ENCODE measurements at places on chromosomes 12 and 14.
A peak's percentile ranks its signal among the peaks of the same experiment; 100 is the strongest.

GRCh38 chr12:112190231-112191025 lies 65.1 kb downstream of the TRAFD1 start:
- DNase-seq = no peak

GRCh38 chr14:18660585-18660922 lies 59.6 kb downstream of the OR11H12 start:
- DNase-seq = no peak

DNA sequence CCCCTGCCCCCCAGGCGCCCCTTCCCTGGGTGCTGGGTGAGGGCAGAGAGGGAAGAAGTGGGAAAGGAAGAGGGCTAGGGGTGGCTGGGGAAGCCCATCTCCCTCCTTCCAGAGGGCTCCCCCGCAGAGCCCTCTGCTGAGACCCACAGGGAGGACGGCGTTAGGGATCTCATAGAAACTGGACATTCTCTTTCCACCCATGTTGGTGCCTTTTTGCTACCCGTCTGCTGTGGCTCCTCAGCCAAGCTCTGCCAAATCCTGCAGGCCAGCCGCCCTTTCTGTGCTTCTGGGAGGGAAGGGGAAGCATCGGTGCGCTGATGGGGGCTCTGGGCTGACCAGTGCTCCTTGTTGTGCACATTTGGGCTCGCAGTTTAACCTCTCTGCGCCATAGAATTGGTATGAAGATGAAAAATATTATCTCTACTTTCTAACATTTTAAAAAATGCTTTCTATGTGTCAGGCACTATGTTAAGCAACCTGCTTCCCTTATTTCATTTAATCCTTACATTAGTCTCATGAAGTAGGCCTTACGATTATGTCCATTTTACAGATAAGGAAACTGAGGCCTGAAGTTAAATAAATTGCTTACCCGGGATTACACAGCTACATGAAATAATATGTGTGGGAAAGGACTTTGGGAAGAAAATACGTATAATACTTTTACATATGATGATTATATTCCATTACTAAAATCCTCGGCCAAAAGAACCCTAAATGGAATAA lies 981 bp downstream of the SLC48A1 start:
- DNase-seq = no peak

DNA sequence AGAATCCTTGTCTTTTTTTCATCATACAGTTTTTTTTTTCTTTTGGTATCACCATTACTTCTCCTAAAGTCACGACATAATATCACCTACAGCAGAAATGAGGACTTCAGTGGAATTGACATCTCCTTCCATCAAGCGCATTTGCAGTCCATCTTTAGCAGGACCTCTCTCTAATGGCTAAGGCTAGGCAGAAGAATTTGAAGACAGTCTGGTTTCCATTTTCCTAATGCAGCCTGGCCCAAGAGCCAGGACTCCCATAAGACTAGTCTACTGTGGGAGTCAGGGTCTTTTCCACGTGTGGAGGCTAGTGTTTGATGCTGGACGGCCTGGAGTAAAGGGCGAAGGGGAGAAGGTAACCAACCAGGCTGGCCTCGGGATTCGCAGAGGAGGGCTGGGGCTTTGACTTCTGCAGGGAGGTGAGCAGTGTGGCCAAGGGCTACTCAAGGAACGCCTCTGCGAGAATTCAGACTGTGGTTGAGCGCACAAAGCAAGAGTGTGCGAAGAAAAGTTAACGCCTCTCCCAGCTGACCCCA lies 769 bp upstream of the ZNF740 start:
- no peak for DNase-seq

GRCh38 chr14:20631023-20631879 lies 10.2 kb downstream of the OR6S1 start:
- peak; percentile 55 for DNase-seq

DNA sequence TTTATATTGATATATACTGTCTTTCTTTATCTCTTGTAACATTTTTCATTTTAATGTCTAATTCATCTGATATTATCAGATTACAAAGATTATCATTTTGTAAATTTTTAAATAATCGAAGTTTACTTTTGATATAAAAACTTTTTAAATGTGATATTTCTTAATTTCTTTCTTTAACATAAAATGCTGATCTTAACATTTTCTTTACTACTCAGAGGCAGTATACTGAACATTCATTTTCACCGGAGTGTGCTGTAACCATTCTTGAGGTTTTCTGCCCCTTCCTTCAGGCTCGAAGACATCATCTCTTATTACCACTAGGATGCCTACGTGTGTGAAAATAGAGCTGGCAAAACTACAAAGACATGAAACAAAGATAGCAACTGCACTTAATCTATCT lies 186.9 kb downstream of the DIO2 start:
- no peak for DNase-seq

GRCh38 chr12:102053062-102053349 lies 8.8 kb downstream of the WASHC3 start:
- no peak for DNase-seq

GRCh38 chr12:77023501-77023900 lies 41.9 kb downstream of the E2F7 start:
- DNase-seq = no peak

- no peak for DNase-seq
These were observed 125.0 kb upstream of the CCND2 start for GRCh38 chr12:4148418-4149056.

DNA sequence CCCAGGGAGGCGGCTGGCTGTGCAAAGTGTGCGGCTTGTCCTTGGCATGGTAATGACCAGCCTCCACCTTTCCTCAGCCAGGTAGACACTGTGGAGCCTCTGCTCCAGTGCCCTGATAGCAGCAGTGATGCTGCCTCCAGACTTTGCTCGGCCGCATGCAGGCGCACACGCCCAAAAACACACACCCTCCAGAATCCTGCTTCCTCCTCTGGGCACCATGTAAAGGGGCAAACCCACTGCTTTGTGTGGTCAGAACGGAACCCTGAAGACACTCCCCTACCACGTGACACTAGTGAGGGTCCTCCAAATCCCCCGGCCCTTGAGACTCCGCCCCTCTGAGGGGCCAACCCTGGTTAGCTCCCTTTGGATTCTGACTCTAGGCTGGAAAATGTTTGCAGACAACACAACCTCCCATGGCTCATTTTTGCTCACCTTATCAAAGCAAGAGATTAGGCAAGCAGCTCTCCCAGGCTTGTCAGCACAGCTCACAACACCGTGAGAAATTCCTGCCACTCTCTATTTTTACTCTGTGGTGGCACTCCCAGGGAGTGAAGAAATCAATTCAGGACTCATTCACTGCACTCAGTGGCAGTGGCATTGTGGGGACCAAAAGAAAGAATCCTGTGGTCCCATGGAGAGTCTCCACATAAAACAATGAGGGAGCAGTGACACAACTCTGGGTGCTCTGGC lies 4.5 kb downstream of the KRT77 start:
- DNase-seq = no peak

DNA sequence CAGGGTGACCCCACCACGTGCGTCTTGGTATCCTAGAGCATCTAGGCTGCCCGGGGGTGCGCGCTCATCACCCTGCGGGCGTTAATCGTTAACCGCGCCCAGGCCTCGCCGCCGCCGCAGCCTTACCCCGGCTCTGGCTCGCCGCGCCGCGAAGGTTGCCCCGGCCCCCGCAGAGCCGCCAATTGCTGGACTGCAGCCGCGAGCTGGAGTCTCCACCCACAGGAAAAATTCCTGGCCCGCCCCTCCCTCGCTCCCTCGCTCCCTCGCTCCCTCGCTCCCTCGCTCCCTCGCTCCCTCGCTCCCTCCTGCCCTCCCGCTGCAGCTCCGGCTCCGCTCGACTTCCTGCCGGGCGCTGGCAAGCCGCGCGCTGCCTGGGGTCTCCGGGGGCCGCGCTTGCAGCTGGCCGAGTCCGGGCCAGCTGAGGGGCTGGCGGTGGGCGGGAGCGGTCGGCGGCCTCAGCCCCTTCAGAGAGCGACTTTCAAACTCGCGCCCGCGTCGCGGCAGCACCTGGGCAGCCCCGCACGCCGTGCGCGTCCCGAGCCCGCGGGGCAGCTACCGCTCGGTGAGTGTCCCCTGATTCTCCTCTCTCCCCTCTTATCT lies at the start of gene PLEKHG3:
Gene PLEKHG3, plus strand, starts transcription at position 282 of the 600 bp plus-strand sequence. CDS start 23,208 bp downstream, outside the sequence.
- no peak for DNase-seq

DNA sequence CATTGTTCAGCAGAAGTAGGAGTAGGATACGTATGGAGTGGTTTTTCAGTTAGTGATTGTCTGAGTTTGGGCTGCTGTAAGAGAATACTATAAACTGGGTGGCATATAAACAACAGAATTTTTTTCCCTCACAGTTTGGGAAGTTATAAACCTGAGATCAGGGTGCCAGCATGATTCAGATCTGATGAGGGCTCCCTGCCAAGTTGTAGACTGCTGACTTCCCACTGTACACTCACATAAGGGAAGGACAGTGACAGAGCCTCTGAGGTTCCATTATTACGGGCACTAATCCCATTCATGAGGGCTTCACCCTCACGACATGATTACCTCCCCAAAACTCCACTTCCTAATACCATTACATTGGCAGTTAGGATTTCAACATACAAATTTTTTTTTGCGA lies 50.7 kb downstream of the ACSM4 start:
- DNase-seq = no peak

DNA sequence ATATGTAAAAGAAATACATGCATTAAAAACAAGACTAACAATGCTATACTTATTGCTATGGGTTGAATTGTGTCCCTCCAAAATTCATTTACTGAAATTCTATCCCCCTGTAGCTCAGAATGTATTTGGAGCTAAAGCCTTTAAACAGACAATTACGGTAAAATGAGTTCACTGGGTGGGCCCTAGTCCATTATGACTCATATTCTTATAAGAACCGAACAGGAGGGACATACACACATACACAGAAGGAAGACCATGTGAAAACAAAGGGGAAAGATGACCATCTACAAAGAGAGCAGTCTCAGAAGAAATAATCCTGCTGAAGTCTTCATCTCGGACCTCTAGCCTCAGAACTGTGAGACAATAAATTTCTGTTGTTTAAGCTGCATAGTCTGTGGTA lies 77.1 kb upstream of the ANKS1B start:
- no peak for DNase-seq

DNA sequence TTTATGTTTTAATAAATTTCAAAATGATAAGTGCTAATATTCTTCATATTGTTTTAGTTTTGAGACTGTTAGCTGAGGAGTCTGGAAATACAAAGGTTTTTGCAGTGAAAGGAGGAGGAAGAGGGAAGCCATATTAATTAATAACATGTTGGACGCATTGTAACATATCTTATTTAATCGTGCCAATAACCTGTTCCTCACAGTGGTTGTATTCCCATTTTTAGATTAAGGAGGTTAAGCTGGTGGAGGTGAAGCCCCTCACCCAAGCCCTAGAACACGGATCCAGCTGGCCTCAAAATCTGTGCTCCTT lies 92.4 kb downstream of the EML1 start:
- no peak for DNase-seq

DNA sequence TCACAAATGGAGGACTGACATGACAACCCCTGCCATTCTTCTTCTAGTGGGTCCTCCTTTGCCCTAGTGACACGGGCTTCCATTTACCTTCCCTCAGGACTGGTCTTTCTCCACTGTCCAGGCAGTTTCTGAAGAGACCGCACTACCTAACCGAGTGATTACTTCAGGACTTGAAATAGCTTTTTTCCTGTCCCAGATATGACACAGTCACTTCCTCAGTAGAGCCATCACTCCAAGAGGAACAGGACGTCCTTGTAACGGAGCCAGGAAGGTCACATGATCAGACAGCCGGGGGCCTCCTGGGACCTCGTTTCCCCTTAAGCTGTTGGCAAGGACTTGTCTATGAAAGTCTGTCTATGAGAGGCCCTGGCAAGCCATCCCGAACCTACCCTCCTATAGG lies 62.3 kb downstream of the FOS start:
- DNase-seq = no peak

- DNase-seq = no peak
These were observed 349.9 kb downstream of the ETNK1 start for GRCh38 chr12:22974865-22975264.

DNA sequence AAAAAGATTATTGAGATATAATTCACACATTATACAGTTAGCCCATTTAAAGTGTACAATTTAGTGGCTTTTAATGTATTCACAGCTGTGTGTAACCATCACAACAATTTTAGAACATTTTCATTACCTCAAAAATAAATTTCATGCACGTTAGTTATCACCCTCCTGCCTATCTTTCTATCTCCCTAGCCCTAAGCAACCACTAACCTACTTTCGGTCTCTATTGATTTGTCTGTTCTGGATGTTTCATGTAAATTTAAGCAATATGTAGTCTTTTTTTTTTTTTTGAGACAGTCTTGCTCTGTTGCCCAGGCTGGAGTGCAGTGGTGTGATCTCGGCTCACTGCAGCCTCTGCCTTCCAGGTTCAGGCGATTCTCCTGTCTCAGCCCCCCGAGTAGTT lies 439.4 kb downstream of the PCNX1 start:
- DNase-seq = no peak

DNA sequence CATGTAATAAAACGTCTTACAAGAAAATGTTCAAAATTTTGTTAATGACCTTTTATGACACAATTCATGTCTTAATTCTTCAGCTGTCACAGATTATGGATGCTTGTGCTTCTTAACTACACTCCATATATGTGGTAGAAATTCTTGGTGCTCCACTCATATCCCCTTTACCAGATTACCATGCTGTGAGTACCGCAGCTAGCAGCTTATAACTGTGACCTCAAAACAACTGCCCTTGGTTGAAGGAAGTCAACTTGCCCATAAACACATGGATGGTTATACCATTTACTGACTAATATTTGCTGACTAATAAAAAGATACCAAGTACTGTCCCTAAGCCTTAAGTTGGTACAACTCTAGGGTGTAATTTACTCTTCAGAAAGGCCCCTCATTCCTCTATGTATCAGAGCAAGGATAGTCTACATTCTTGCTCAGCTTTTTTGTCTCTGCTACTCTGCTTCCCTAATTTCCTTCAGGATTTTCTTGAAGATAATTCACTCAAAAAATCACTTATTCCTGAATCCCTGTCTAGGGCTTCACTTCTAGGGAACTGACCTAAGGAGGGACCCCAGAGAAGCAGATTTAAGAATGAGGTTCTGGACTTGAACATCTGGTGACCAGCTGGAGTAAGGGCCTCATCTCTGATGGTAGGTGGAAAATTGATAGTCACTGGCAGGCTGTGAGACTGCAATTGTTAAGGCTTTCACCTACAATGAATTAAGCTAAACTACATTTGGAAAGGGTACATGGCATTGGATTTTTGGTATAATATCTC lies 152.3 kb downstream of the SLC6A15 start:
- DNase-seq = no peak

DNA sequence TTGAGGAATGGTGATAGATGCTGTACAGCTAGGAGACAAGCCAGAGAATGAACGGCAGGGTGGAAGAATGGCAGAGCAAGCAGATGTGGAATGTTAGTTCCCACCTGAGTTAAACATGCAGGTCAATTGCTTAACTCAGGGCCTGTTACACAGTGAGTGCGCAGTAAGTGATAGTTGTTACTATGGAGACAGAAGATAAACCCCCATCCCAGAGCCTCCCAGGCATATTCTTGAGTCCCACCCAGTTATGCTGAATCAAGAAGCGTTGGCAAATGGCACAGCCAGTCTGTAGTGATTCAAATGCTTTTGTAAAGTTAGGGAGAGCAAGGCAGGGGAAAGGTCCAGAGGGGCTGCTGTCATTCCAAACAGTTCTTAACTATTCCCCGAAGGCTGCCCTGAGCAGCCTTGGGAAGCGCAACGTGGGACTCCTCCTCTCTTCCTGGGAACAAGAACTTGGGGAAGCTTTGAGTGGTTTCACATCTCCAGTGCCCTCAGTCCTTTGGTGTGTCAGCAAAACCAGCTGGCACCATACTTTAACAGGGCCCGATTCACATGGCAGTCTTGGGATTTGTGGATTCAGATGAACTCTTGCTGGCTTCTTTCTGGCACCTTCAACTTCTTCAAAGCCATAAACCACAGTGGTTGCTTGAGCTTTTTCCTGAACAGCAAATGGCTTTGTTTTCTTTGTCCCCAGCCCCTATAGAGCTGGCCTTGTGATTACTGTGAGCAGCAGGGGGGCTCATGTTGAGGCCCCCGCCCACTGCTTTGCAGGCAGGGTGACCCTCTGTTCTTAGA lies 66.4 kb downstream of the PPM1A start:
- no peak for DNase-seq
